ENCODE measurements at places on chromosomes 1 and 21.

DNA sequence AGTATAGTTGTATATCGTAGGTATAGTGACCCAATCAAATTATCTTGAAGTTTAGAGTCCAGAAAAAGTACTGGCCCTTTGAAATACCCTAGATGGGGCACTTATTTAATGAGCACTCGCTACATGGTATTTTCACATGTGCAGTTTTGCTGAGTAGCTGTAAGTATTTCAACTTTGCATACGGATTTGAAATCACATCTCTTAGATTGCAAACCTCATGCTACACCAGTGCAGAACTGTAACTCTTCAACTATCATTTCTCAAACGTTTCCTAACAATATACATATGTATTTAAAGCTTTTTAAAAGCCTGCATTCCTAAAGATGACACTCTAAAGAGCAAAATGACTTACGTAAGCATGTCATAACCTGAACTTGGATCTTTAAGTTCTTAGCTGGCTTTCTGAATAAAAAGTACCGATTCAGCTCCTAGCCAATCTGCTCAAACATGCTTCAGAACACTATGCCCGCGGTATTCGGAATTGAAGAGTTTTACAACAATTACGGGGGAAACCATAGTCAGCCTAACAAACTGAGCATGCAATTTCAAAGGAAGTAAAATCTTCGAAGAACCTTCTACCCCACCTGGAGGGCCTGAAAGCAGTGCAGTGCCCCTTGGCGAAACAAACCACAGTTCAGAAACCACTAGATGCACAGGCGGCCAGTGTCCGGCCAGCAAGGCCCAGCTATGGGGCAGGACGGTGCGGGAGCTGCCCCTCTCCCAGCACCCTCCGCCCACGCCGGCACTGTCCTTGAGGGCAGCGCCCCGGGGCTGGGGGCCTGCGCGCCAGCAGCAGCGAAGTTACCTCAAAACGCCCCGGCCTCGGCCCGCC is 863 bp downstream of the FH start:
- DNase-seq = peak; percentile 33

GRCh38 chr1:155392898-155393411 is 72.3 kb downstream of the RUSC1 start:
- no peak for DNase-seq

DNA sequence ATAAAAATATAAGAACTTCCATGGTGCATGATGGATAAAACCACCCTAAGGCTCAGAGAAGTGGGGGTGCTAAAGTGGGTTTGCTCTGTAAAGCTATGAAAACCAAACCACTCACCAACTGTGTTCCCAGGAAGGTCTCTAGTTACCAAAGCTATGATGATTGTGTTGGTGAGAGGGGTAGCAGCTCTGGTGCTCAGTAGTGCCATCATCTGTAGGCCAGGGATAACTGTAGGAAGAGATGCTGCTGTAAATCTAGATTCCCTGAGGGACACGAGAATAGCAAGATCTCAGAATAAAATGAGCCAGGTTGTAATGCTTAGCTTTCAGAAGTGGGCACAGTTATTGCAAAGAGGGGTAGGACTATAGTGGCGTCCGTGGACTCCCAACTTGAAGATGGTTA is 124.5 kb downstream of the GREM2 start:
- DNase-seq = no peak

- no peak for DNase-seq
These were observed 25.6 kb upstream of the PRDM2 start for GRCh38 chr1:13674377-13674776.

DNA sequence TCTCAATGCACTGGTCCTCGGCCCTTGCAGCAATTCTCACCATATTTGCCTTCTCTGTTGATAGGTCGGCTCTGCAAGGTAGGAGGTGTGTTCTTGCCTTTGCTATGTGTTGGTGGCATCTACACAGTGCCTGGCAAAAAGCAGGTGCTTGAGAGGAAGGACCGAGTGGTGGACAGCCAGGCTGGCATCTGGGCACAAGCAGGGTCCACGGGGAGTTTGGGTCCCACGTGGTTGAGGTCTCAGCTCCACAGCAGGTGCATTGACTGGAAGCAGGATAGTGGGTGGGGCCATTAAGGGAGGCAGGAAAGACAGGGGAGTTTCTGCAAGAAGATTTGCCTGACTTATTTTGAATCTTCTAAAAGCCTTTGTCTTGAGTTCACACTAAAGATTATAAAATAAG is 81.2 kb upstream of the WNT4 start:
- DNase-seq = no peak

DNA sequence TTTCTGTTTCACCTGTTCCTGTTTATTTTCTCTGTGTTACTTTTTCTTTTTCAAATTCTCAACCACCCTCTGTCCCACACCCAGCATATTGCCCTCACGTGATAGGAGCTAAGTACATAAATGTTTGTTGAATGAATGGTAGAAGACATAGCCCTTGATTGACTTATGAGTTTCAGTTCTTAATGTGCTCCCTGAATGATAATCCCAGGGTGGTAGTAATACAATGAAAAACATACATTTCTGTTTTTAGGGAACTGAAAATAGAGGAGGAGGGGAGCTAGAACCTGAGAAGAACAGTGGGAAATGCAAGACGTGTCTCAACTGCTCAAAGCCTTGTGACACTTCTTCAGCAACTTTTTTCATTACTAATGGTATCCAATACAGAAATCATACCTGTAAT is 147.1 kb downstream of the SPATA46 start:
- no peak for DNase-seq

GRCh38 chr1:156747742-156748669 is 3.5 kb downstream of the HDGF start:
- peak; percentile 9 for DNase-seq

DNA sequence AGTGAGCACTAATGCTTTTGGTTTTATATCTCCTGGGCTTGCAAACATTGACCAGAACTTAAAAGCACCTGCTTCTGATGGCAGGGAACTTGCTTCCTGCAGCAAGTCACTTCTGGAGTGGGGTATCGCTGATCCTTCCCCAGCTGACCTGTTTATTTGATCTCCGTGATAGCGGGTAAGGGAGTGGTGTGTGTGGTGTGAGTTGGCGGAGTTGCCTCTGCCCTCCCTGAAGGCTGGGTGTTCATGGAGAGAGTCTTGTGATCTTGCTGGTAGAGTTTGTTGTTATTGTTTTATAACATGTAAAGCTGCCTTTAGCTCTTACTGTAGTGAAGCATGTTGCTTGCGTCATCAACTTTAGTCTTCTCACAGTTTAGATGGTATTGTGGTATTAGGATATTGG is 3.9 kb downstream of the MFN2 start:
- no peak for DNase-seq

Data from lung microvascular endothelial cell (primary cell).